T-helper 9 cell (primary cell): ENCODE measurements at places on chromosomes 2 and 18.

DNA sequence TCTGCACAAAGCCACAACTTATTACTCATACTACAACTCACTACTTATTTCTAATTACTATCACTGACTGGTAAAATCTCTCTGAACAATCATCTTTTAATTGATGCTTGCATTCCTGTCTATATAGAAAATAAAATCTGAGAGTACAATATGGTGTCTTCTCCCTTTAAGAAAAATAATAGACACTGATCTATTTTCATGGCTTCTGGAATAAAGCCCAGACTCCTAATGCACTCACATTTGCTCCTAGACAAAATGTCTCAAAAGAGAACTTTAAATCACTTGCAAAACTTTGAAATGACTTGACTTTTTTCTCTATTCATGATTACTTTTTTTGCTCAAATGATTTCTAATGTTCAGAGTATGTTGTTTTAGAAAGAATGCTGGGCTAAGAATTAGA lies 28.7 kb downstream of the ESCO1 start:
- no peak for DNase-seq

- no peak for DNase-seq
Measured at GRCh38 chr2:157837851-157838441, 38.2 kb downstream of the ACVR1 start.

- DNase-seq, result no peak
Measured at GRCh38 chr2:9196637-9197036, 10.0 kb upstream of the ASAP2 start.

- DNase-seq, result no peak
Measured at GRCh38 chr18:67476585-67476984, 39.9 kb downstream of the DSEL start.

DNA sequence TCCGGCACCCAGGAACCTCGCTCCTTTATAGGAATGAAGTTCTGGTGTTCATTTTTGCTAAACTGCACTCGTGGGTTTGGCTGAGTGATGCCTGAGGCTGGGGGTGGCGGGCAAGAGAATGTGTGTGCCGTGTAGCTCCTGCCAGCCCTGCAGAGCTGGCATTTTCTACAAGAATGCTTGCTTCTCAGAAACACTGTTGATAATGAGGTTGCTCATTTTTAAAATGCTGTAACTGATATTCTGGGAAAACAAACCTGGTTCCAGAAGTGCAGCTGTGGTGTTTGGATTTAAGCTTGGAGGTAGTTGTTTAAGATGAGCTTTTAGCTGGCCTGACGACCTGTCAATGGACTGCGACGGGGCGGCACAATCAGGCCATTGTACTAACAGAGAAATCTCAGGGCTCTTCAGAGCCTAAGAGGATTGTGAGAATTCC lies 511.9 kb upstream of the TNP1 start:
- DNase-seq, result no peak

- DNase-seq, result no peak
Measured at GRCh38 chr2:200156166-200156835, 150.2 kb upstream of the SPATS2L start.

DNA sequence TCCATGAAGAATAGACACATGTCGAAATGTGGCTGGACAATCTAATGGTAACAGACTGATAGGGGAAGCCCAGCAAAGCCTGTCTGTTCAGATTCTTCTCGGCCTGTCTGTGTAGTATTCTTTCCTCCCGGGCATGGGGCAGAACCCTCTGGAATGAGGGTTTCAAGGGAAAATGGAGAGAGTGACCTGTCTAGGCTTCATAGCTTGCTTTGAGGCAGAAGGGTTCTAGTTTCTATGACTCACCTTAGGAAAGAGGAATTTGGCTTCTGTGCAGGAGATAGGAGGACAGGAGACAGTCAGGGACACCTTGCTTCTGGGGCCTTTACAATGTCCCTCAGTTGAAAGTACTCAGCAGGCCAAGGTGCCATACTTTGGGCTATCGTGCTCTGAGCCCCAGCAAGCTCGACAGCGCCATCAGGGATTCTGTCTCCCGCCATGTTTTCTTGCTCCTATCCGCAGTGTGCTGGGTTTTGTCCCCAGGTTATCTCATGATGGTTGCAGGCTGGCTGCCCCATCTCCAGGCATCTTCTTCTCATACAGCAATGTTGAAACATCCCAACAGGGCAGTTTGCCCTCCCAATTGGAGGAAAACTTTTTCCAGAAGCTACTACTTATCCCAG lies 74.7 kb upstream of the TLK1 start:
- DNase-seq, result no peak

DNA sequence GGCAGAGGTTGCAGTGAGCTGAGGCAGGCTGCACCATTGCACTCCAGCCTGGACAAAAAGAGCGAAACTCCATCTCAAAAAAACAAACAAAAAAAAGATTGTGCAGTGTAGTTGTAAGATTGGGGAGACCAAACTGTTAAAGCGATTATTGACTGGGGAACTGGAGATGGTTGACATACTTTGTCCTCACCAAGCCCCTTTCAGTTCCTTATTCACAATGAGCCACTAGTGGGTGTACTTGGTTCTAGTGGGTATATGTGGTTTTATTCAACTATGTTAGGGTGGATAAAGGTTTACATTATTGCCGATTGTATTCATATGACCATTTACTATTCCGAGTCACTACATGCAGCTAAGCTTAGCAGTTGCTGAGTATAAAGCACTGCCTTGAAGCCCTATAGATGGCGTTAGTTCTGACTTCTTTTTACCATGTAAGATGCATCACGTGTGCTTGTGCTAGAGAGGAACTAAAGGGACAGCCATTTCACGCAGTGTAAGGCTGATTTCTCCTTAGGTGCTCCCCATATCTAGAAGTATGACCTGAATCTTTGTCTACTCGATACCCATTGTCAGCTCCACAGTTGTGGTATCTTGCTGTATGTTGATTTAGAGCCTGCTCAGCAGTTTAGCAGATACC lies 12.1 kb downstream of the EIF4E2 start:
- no peak for DNase-seq

DNA sequence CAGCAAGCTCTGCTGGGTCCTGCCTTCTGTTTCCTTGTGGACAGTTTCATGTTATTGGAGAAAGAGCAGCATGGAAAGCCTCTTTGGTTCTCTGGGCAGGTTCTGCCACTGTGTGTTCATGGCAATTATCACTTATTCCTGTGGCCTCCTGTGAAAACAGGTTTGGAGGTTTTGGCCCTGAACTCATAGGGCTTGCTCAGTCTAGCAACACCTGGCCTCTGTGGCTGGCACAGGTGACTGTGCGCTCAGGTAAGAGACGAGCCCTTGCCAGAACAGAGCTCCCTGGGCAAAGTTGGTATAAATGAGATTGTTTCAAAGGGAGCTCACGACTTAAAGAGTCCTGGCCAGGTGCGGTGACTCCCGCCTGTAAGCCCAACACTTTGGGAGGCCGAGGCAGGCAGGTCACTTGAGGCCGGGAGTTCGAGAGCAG lies 5.7 kb downstream of the CEP68 start:
- DNase-seq, result no peak

- no peak for DNase-seq
Measured at GRCh38 chr2:215796140-215796855, 217.1 kb downstream of the MREG start.

DNA sequence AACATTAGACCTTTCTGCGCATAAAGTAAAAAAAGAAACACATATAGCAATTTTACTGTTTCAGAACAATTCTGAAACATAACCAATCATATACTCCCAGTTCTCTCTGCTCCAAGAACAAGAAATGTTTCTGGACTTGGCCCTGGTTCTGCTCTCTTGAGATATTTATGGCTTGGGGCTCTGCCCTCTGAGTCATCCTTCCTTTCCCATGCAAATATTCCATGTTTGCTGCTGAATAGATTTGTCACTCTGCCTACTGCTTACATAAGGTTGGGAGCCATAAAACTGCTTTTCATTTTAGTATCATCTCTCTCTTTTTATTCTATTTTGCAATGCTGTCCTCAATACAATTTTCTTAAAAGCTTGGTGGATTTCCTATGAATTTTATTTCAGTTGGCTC lies 499.6 kb upstream of the ACVR2A start:
- no peak for DNase-seq

- DNase-seq, result no peak
Measured at GRCh38 chr18:8828300-8828699, 122.9 kb downstream of the MTCL1 start.

DNA sequence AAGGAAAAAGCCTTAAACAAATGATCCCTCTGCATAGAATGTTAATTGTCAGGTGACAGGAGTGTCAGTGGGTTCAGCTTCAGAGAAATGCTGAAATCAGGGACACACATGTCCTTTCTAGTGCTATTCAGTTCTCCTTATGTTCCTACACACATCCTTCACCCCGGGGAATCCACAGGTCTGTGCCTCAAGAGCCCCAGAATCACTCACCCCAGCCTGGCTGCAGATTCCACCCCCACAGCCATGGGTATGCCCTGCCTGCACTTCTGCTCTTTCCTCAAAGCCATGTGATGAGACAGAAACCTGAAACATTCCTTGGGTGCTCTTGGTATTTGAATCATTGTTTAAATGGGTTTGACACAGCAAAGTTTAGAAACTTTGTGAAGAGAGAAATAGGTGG lies 27.4 kb upstream of the FZD7 start:
- DNase-seq, result no peak

DNA sequence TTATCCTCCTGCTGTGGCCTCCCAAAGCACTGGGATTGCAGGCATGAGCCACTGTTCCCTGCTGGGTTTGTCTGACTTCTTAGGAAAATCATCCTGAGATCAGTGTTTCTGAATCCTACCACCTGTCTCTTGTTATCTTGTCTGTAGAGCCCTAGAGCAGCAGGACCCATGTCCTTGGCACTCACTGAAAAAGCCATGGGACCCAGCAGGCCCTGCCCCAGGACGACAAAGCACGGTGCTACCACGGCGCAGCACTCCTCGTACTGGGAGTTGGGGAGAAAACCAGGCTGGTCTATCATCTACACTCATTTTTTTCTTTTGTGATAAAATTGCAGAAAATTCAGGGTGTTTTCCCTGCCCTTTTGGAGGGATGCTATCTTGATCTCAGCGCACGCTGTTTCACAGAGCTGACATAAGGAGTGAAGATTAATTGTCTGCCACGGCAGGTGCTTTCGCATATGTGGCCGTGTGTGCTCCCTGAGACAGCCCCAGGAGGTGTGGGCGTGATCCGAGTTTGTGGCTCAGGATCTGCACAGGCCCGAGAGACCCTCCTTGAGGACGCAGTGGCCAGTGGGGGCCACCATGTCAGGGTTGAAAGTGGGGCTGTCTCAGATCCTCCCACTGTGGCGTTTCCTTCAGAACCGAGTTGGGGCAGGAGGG lies 179.1 kb downstream of the LDLRAD4 start:
- DNase-seq, result no peak

- DNase-seq, result no peak
Measured at GRCh38 chr18:820591-821165, 8.6 kb upstream of the YES1 start.

GRCh38 chr18:79380816-79381806 lies 14.6 kb upstream of the NFATC1 start:
- DNase-seq, result peak; percentile 71

GRCh38 chr2:77328134-77328931 lies 193.8 kb downstream of the LRRTM4 start:
- no peak for DNase-seq

GRCh38 chr18:4143585-4143984 lies 311.5 kb downstream of the DLGAP1 start:
- DNase-seq, result no peak

GRCh38 chr18:8424481-8424880 lies 184.8 kb upstream of the RAB12 start:
- no peak for DNase-seq

GRCh38 chr2:227404585-227405271 lies 17.0 kb upstream of the SCYGR1 start:
- DNase-seq, result no peak

DNA sequence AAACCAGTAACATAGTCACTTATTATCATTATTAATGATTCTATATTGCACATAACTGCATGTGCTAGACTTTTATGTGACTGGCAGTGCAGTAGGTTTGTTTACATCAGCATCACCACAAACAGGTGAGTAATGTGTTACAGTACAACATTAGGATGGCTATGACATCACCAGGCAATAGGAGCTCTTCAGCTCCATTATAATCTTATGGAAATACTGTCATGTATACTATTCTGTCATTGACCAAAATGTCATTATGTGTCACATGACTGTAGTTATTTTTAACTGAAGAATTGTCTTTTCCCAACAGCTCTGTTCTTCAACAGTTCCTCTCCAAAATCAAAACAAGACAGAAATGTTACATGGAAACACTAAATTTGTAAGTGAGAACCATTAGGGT lies 96.3 kb downstream of the C18orf54 start:
- DNase-seq, result no peak

DNA sequence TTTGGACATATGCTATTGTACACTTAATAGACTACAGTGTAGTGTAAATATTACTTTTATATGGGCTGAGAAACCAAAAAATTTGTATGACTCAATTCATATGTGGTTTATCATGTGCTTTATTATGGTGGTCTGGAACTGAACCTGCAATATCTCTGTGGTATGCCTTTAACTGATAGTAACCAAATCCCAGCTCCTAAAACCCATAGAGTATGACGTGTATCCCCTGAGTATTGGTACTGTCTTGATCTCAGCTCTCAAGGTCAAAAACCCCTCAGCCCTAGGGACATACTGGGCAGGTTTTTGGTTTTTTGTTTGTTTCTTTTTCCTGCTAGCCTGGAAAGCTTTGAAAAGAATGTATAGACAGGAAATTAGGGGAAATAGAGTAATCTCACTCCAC lies 42.2 kb upstream of the ARHGAP15 start:
- DNase-seq, result no peak

- DNase-seq, result peak; percentile 26
Measured at GRCh38 chr18:32049393-32050171, 31.0 kb downstream of the RNF125 start.

DNA sequence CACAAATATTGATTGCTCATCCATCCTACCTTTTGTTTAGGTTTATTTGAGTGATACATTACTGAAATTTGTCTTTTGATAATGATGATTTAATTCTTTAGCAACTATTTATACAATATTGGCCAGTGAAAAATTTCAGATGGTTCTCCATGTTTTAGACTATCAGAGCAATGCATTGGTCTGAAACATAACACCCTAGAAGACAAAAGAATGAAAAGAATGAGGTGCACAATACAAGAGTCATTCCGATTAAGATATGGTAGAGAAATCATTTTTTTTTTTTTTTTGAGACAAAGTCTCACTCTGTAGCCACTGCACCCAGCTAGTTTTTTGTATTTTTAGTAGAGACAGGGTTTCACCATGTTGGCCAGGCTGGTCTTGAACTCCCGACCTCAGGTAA lies 197.4 kb upstream of the FAM98A start:
- DNase-seq, result no peak

DNA sequence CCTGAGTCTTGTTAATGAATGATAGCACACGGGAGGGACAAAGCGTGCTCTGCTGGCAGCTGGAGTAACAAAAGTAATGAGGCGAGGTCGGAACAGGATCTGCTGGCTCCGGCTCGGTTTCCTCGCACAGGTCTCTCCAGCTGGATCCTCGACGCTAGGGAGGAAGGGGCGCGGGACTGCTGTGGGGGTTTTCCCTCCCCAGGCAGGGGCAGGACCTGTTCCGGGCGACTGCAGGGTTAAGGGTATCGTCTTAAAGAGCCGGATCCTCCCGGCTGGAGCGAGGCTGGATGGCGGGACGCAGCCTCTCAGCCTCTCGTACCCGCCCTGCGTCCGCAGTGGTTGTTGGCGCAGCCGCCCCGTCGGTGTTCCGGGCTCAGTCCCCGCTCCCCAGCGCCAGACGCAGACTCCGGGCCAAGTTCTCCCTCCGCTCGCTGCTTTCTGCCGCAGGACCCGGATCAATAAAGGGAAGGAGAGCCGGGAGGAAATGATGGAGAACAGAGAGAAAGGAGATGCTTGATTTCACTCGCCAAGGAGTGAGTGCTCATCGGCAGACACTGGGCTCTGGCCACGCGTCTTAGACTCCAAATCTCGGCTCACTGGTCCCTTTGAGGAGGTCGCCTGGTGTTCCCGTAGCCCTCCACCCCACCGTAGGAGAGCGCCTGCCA lies 1.1 kb upstream of the LIPG start:
- no peak for DNase-seq

GRCh38 chr2:9738535-9739496 lies 104.5 kb upstream of the TAF1B start:
- no peak for DNase-seq
